ENCODE measurements at places on chromosomes 5 and 9.
A peak's percentile ranks its signal among the peaks of the same experiment; 100 is the strongest.

DNA sequence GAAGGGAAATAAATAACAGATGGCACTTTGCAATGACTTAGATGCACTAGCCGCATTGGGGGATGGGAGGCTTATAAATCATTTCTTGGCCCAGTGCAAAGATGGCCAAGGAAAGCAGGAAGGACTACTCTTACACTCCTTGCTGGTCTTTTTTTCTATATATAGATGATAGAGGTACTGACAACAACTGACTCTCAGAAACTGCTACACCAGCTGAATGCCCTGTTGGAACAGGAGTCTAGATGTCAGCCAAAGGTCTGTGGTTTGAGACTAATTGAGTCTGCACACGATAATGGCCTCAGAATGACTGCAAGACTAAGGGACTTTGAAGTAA lies 1.7 kb downstream of the CCNG1 start:
- no peak for DNase-seq

DNA sequence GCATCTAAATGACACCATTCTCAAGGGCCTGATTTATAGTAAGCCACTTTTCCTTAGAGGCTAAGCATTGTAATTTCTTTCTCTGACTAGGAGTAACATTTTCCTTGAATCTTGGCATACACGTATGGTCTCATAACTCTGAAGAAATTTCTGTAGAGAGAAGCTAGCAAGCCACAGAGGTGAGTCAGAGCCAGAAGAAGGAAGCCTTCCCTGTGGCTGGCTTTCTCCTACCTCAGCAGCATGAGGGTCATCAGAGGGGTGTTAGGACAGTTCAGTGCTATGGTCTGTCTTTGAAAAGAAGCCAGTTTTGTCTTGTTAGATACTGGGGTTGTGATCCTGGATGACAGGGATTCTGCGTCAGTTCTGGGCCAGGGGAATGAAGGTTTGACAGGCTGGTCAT lies 3.2 kb downstream of the SNX30 start:
- DNase-seq: peak; percentile 32

- DNase-seq: no peak
Measured at GRCh38 chr9:1049641-1050040, 516 bp upstream of the DMRT2 start.

DNA sequence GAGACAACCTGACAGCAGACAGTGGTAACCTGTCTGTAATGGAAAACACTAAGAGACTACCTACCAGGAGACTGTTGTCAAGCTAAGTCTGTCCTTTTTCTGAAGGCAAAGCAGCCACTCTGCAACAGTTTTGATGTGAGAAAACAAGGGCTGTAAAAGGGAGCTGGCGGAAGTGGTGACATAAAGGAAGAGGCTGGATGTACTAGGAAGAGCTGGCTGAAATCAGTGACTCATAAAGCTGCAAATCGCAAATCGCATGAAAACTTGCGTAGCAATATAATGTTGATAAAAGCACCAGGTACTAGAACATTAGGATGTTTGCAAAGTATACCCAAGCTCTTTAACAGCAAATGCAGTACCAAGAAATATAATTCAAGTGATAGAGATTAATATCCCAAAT lies 1.4 kb downstream of the NSUN2 start:
- DNase-seq: no peak

- no peak for DNase-seq
Measured at GRCh38 chr9:121360601-121361374, 9.3 kb downstream of the STOM start.

DNA sequence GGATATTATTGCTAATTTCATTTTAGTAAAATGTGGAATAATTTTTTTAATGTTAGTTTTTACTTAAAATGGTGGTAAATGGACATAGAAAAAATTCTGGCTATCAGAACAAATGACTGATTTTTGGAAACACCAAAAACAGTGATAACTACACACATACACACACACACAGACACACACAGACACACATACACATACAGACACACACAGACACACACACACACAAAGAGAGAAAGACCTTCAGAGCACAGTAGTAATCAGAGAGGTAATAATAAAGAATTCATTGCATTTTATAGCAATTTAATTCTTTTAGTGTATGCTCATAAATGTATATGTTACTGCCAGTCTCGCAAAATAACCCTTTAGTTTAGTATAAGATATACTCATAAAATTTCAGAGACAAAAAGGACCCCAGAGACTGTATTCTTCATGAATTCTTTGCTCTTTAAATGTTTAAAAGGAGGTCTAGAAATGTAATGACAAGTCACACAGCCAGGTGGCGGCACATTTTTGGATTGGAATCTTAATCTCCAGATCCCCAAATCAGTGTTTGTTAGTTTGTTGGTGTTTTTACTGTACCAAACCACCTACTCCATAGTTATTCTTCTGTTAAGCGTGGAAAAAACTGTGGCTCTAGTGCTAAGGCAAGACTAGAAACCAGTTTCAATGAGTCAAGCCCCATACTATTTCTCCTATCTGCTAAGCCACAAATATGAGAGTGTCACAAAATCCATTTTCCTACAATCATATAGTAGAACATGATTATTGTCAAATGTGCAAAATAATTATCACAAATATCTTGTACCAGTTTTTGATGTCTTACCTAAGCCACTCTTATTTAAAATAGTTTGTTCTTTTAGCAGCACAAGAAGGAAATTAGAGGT lies 109.9 kb downstream of the EDIL3 start:
- DNase-seq: no peak

GRCh38 chr9:76369583-76369982 lies 24.6 kb downstream of the RFK start:
- no peak for DNase-seq

DNA sequence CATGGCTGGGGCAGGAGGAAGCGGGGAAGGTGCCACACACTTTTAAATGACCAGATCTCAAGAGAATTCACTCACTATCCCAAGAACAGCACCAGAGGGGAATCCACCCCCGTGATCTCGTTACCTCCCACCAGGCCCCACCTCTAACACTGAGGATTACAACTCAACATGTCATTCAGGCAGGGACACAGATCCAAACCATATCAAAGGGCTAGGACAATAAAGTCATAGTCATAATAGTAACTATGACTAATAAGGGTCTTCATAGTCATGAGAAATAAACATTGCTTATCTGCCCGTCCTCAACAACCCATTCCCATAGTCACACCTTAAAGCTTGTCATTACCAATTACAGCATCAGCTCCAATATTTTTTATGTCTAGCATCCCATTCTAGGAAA lies 65.3 kb upstream of the SMC2 start:
- peak; percentile 18 for DNase-seq

GRCh38 chr5:9437741-9438240 lies 108.1 kb downstream of the SEMA5A start:
- DNase-seq: no peak

GRCh38 chr5:172418862-172419814 lies 35.2 kb downstream of the SH3PXD2B start:
- no peak for DNase-seq

GRCh38 chr5:137142764-137143605 lies 356.1 kb downstream of the SPOCK1 start:
- no peak for DNase-seq

DNA sequence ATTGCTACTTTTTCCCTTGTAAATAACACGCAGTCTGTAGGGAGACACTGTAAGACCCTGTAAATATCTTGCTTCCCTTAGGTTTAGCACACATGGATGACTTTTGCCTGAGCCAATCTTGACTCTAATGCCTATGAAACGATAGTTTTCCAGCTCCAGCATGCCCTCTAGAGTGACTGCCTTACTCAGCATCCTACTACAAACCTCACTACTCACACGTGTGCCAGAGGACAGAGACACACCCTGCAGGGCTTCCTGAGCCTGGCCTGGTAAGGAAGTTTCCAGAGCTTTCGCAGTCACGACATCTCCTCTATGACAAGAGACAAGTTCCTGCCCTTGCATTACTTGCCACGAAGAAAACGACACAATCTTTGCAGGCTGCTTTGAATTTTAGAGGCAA lies 138.1 kb downstream of the ATPSCKMT start:
- no peak for DNase-seq

DNA sequence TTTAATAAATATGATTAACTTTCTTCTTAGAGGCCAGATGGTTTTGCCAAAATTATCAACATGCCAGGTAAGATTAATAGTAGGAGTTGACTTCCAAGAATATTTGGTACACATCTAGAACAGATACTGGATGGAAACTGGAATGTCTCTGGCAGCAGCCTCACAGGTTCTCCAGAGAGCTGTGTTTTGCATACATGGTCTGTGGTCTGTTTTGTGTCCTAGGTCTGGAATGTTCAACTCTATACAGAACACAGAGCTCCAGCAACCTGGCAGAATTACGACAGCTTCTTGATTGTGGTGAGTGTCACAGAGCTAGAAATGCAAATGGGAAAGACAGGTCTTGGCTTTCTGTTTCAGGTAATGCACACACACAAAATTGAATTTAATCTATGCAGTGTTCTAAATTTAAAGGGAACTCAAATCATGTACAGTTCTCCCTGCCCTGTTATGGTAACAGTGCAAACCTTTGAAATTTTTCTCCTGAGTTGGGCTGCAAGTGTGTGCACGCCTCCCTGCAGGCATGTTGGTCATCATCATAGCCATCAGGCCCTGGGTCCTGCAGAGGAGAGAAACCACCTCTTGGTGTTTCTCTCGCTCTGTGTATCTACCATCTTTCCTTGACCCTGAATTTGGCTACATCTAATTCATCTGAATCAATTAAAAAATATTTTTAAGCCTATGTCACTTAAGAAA lies 58.3 kb downstream of the PIK3R1 start:
- DNase-seq: no peak

DNA sequence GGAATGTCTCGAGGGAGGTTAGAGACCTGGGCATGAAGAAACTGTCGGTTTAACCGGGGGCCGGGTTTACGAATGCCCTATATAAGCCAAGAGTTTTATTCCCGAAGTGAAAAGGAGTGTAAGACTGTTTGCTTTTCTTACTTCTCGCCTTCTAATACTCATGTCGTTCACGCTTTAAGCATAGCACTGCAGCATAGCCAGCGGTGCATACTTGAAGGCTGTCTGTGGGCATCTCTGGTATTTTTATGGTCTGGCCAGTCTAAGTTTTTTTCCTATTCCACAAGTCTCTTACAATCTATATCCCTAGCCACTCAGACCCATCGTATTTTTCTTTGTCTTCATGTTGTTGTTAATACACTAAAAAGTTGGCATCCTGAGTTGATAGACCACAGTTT lies 1.2 kb downstream of the UHRF2 start:
- no peak for DNase-seq

- DNase-seq: peak; percentile 75
Measured at GRCh38 chr9:128124873-128125579, 2.5 kb downstream of the PTGES2 start.

DNA sequence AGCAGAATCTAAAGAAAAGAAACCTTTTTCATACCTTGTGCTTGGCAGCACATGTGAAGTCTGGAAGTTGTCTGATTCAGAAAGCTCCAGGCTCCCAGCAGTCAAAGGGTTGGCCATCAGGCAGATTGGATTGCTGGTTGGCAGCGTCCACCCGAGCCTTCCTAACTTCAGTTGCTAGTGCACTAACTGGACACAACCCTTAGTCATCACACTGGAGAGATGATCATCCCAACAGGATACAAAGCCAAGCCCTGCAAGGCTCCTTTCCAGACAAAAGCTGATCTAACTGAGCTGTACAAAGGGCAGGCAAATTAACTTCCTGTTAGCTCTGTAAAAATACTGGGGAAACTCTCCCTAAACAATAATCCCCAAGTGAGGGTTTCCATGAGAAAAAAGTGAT lies 185.6 kb downstream of the SNX18 start:
- DNase-seq: no peak

GRCh38 chr9:38414040-38414723 lies 10.1 kb downstream of the IGFBPL1 start:
- no peak for DNase-seq

DNA sequence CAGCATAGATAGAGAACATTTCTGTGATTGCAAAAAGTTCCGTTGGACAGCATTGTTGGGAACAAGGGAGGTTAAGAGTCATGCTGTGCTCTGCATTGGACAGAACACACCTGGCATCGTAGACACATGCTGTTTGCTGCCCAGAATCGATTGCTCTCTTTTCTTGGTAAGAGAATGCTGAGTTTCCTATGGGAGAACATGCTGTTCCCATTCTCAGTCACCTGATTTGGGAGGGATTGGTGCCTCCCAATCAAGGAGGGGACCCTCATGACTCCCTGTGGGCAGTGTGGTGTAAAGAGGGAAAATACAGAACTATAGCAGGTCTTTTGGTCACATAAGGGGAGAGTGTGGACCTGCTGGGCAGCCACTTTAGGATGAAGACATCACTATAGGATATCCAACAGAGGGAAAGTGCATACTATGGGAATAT lies 555.4 kb upstream of the CLINT1 start:
- no peak for DNase-seq

DNA sequence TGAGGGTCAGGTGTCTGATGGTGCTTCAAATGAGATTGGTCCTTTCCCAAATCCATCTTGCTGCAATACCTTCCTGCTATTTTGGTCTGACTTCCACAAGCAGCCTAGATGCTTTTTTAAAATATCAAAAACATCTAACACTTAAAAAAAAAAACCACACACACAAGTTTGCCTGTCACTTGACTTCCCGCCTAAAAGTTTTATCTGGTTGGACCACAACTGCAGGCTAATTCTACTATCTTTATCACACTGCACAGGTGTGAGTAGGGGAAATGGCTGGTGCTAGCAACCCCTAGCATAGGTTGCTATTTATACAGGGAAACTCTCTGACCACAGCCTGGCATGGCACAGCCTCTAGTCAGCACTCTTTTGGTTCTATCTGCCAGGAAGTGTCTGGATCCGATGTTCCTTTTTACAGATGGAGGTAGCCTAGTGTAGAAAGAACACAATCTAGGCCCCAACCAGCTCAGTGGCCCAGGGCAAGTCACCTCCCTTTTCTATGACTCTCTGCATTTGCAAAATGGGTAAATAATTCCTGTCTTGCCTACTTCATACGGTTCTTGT lies at the start of gene HEMGN:
HEMGN (minus strand) TSS at position 92 of the 564 bp plus-strand sequence; CDS start at position 56, 36 bp downstream.
- DNase-seq: peak; percentile 24

GRCh38 chr9:111176511-111176910 lies 138.2 kb upstream of the LPAR1 start:
- no peak for DNase-seq

DNA sequence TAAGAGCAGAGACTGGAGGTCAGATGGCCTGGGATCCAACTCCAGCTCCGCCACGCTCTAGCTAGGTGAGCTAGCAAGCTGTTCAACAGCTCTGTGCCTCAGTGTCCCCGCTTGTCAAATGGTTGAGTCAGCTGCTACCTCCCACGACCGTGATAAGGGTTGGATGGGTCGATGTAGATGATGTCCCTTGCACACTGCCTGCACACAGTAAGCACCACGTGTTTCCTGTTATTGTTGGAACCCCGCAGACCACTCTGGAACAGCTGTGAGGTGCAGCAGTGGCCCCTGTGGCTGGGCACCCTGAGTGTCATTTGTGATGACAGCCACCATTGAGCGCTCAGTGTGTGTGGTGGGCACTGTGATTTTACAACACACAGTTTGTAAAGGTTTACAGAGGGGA lies 54.0 kb upstream of the CTSL start:
- DNase-seq: no peak

GRCh38 chr9:27433631-27434325 lies 90.3 kb upstream of the IFNK start:
- DNase-seq: no peak

GRCh38 chr5:71533615-71534014 lies 53.5 kb upstream of the MCCC2 start:
- no peak for DNase-seq

Data from activated CD4-positive, alpha-beta T cell treated with anti-CD3 and anti-CD28 coated beads, Interleukin-2, amount 50 U/mL, for 48 hours (primary cell).